ENCODE measurements at places on chromosomes 6 and 20. TPM values are rescaled to one million over a fixed set of nuclear protein-coding genes. Genes with fewer than 3 reads are reported as not detected.

Gene WFDC6
- not detected for polyA plus RNA-seq

Gene PEX3
- polyA plus RNA-seq: 28.0 TPM

Gene ADGRB3
- polyA plus RNA-seq: not detected

Gene DSN1
- 14.4 TPM for polyA plus RNA-seq

DNA sequence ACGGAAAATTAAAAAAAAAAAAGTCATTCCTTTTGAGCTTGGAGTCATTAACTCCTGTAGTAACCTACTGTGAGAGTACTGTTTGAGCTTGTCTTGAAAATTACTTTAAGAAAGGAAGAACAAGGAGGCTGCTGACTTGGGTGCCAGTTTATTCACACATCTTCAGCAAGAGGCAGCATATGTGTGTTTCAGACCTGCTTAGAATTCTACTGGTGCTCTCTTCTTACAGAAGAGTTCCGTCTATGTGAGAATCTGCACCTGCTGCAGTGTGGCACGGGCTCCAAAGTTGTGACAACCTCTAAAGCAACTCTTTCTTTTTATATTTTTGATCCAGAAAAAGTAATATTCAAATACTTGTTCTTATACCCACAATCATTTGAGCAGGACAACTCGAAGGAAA lies 117.4 kb upstream of the SOX4 start:
- DNase-seq: no peak

DNA sequence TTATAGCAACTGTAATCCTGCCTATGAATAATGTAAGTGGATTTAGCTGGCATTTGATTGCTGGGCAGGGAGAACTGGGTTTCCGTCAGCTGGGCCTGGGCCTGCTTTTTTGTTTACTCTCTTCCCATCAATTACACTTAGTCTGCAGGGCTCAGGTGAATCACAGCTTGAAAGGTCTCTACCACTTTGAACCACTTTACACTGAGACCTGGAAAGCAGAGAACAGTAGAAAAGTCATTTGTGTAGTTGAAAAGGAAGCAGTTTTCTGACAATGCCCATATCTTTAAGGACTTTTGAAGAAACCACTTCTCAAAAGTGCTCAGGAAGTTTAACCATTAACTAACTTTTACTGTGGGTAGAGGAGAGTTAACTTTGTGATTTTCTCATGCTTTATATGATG lies 315.4 kb upstream of the SASH1 start:
- no peak for DNase-seq

Gene DOK5
- not detected for polyA plus RNA-seq

GRCh38 chr6:35485402-35485877 lies 11.4 kb downstream of the TEAD3 start:
- DNase-seq: peak; percentile 75

Gene BNIP5
- polyA plus RNA-seq: not detected
